Karpas-422 (cell line): ENCODE measurements at places on chromosomes 13 and 19. TPM values are rescaled to one million over a fixed set of nuclear protein-coding genes. Genes with fewer than 3 reads are reported as not detected.
A peak's percentile ranks its signal among the peaks of the same experiment; 100 is the strongest.

- no peaks in the 10 kb centered on the region for H3K27me3 ChIP-seq
- peaks cover 7% of the 10 kb centered on the region; the same call in 1 of the 2 replicates for H3K36me3 ChIP-seq
- no peak overlapping the region for H3K27ac ChIP-seq
Observed at GRCh38 chr19:15320116-15320515, 12.2 kb downstream of the BRD4 start.

Gene FCER2
- 0.14 TPM in 1 of 2 replicates, not detected in the other for total RNA-seq

- H3K4me1 ChIP-seq = no peaks in the 10 kb centered on the region
- no peak overlapping the region for H3K27ac ChIP-seq
- H3K4me3 ChIP-seq = no peak overlapping the region
- no peaks in the 10 kb centered on the region for H3K36me3 ChIP-seq
- DNase-seq = no peak
Observed at GRCh38 chr13:48194379-48194754, 38.6 kb upstream of the ITM2B start.

- no peaks in the 10 kb centered on the region for H3K27me3 ChIP-seq
- DNase-seq = no peak
- H3K4me3 ChIP-seq = no peak overlapping the region
- no peak overlapping the region for H3K27ac ChIP-seq
- no peaks in the 10 kb centered on the region for H3K4me1 ChIP-seq
Observed at GRCh38 chr13:95723438-95723837, 46.5 kb downstream of the DNAJC3 start.

- no peaks in the 10 kb centered on the region for H3K36me3 ChIP-seq
- H3K4me1 ChIP-seq = no peaks in the 10 kb centered on the region
- DNase-seq = no peak
Observed at GRCh38 chr13:44096901-44097300, 217.2 kb downstream of the LACC1 start.

- no peaks in the 10 kb centered on the region for H3K36me3 ChIP-seq
- H3K4me3 ChIP-seq = no peak overlapping the region
- H3K27me3 ChIP-seq = no peaks in the 10 kb centered on the region
- no peak overlapping the region for H3K27ac ChIP-seq
Observed at GRCh38 chr13:77416666-77417212, 89.8 kb upstream of the MYCBP2 start.

Gene CASP14
- total RNA-seq = not detected in 2 replicates

- H3K27me3 ChIP-seq = no peaks in the 10 kb centered on the region
- H3K27ac ChIP-seq = no peak overlapping the region
- peaks cover 4% of the 10 kb centered on the region for H3K4me1 ChIP-seq
- no peak overlapping the region for H3K4me3 ChIP-seq
Observed at GRCh38 chr19:37864501-37864900, 41.9 kb downstream of the WDR87 start.

DNA sequence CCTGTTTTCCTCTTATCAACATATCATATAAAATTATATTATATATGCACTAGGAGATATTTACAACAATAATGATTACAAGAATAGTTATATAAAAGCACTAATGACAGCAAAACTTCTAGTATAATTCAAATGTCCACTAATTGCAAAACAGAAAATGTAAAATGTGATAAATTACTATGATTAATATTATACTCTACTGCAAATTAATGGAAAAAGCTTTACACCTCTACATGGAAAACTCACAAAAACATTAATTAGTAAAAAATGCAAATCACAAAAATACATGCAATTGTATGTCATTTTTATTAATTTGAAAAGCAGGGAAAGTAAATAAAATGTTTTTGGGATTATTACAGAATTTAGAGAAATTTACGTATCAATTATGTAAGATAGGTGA lies 681.0 kb upstream of the PCDH20 start:
- peaks cover 4% of the 10 kb centered on the region; the same call in 1 of the 2 replicates for H3K4me1 ChIP-seq
- H3K27me3 ChIP-seq = no peaks in the 10 kb centered on the region
- DNase-seq = no peak

Gene UHRF1
- 13.6 and 28.5 TPM in 2 replicates for total RNA-seq

Gene NANOS3
- not detected in 2 replicates for total RNA-seq

Gene DLL3
- total RNA-seq = 2.6 and 3.1 TPM in 2 replicates

- peaks cover 33% of the 10 kb centered on the region for H3K36me3 ChIP-seq
- peak overlapping the region; percentile 88 for H3K27ac ChIP-seq
- no peaks in the 10 kb centered on the region for H3K27me3 ChIP-seq
- H3K4me3 ChIP-seq = peak overlapping the region; percentile 92
- DNase-seq = peak; percentile 80
- H3K4me1 ChIP-seq = peaks cover 28% of the 10 kb centered on the region
Observed at GRCh38 chr19:46784262-46785053, 3.9 kb downstream of the SLC1A5 start.

- DNase-seq = no peak
- H3K4me1 ChIP-seq = no peaks in the 10 kb centered on the region
- no peak overlapping the region for H3K27ac ChIP-seq
- no peak overlapping the region for H3K4me3 ChIP-seq
Observed at GRCh38 chr13:31824705-31825517, 85.6 kb downstream of the RXFP2 start.

DNA sequence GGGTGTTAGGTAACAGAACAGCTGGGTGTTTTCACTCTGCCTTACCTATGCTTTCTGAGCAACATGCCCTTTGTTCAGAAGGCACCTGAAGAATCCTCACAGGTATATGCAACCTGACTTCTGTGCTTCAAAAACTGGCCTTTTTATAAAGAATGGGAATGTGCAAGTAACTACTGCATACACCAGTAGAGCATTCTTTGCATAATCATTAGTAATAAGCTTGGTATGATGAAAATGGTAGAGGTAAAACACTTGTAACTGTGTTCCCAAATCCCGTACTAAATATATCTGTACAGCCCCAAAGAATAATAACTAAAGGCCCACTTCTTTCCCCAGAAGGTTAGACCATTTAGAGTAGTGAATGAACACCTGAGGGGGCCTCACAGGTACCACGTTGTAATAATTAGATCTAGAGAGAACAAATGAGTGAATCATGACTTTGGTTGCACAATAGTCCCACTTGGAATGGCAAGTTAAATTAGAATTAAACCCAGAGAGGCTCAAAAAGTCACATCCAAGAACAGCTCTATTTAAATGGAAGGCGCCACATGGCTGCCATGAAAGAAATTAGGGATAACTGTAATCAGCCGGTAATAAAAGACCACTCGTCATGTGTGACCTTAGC lies 413.9 kb downstream of the KLF12 start:
- no peaks in the 10 kb centered on the region for H3K27me3 ChIP-seq
- H3K36me3 ChIP-seq = no peaks in the 10 kb centered on the region
- peaks cover 20% of the 10 kb centered on the region for H3K4me1 ChIP-seq
